GM23338 (cell line): ENCODE measurements at places on chromosomes 4 and X. TPM values are rescaled to one million over a fixed set of nuclear protein-coding genes. Genes with fewer than 3 reads are reported as not detected.

Gene CXXC4
- total RNA-seq: 3.0 and 3.9 TPM in 2 replicates

Gene DEFB131A
- total RNA-seq: not detected in 2 replicates

Gene F11
- 1.5 and 2.1 TPM in 2 replicates for total RNA-seq

Gene ADH1B
- not detected in 2 replicates for total RNA-seq

Gene PGAM4
- 0.35 and 0.52 TPM in 2 replicates for total RNA-seq

Gene ADAMTS3
- total RNA-seq: 3.2 and 3.7 TPM in 2 replicates

Gene NEIL3
- total RNA-seq: 14.8 and 15.4 TPM in 2 replicates

Gene CYBB
- 0.04 TPM in 1 of 2 replicates, not detected in the other for total RNA-seq

Gene ARHGEF6
- total RNA-seq: 4.9 and 6.0 TPM in 2 replicates

Gene RHOXF2
- total RNA-seq: not detected in 2 replicates
